Right kidney (tissue), 9 donors: ENCODE measurements at places on chromosomes 2 and 18.

DNA sequence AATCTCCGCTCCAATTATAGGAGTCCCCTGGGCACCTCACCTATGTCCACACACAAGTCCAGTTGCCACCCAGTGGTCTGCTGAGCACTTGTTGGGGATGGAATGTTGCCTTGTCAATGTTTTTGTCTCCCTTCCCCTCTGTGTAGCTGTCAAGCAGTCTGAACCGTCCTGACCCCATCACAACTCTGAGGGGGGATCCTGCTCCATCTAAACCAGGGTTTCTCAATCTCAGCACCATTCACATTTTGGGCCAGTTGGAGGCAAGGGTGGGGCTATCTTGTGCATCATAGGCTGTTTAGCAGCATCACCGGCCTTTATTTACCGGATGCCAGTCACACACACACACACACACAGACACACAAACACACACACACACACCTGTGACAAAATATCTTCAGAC lies 53.0 kb downstream of the CYP26B1 start:
- no peak for DNase-seq

- no peak for DNase-seq
These were observed 87.3 kb downstream of the ALK start for GRCh38 chr2:29834036-29834540.

DNA sequence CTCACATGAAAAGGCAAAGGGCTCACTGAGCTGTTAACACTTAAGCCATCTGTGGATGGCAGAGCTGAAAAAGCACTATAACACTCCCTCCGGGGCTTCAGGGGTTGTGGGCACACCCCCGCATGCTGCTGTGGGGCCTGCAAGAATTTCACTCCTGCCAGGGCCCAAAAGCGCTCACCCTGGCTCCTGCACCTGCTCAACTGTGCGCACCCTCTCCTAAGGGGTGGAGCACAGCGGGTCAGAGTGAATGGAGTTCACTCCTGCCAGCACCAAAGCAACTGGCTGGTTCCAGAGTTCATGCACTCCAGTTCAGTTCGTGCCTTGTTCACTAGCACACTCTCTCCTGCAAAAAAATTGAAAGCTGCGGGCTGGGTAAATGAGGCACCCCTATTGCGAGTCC lies 814.2 kb upstream of the SLC39A10 start:
- DNase-seq, result no peak

DNA sequence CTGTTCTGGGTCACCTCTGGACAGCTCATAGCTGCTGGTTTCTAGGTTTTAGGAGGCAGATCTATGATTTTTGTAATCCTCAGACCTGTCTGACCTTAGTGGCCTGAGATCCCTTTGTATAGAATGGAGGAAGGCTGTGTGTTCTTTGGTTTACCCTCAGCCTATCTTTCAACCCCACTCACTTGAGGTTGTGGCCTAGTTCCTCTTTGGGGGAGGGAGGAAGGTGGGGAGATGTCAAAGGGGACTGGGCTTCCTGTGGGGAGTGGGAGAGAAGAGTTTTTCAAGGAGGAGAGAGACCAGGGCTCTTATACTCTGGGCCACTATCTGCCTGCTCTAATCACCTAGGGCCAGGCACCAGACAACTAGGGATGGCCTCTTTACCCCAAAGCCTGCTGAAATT lies 28.5 kb downstream of the SEMA4F start:
- DNase-seq, result no peak

- peak; percentile 8 for DNase-seq
These were observed 58.1 kb downstream of the PAX3 start for GRCh38 chr2:222240676-222241049.

GRCh38 chr2:230537531-230537976 lies 121.6 kb downstream of the SP100 start:
- no peak for DNase-seq

DNA sequence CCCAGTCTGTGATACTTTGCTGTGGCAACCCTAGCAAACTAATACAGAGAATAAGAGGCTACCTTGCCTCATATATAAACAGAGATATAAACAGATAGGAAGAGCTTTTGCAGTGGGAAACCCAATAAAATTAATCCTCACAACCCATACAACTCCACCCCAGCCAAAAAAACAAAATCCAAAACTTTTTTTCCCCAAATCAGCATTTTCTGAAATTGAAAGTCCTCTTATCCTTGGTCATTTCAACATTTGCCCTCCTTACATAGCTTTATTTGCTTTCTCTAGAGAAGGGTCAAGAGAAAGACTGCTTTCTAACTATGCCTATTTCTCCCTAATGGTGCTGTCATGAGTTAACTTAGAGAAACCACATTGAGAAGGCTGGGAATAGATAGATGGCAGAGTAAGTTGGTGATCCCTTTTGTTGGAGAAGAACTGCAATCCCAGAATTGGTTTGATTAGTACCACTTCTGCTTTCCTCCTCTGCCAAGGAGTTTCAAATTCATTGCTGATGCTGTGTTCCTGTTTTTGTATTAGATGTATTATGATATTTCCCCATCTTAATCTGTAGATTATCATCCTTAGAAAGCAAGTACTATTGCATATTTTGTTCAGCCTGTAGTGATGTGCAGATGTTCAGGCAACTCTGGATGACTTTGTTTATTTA lies 76.5 kb upstream of the B3GNT2 start:
- no peak for DNase-seq

DNA sequence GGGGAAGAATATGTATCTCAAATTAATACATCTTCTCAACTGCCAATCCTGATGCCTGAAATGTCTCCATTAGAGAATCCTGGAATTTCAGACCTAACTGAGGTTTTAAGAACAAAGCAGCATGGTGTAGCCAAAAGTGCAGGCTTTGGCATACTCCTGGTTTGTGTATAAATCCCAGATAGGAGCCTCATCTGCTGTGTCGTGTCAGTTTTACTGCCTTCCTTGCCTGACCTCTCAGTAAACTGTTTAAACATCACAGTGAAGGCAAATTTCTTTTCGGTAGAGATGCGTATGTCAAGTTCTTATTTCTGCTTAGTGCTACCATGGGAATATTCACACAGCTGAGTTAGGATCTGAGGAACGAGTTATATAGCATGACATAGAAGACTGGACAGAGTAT lies 7.3 kb downstream of the SCG2 start:
- DNase-seq, result no peak

DNA sequence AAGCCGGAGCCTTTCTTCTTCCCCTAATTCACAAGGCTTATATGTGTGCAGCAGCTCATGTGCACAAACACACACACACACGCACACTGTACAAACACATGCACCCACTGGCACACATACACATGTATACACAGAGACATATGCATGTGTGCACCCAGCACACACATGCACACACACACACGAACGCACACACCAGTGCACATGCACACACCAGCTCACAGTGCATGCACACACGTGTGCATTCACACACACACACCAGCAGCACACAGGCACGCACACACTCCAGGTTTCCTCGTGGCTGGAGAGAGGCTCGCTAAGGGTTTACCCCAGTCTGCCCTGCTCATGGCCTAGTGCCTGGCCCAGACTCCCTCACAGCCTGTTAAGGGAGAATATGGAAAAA lies 234.0 kb downstream of the EIPR1 start:
- DNase-seq, result no peak

GRCh38 chr2:53202063-53202462 lies 565.5 kb upstream of the CHAC2 start:
- DNase-seq, result no peak

DNA sequence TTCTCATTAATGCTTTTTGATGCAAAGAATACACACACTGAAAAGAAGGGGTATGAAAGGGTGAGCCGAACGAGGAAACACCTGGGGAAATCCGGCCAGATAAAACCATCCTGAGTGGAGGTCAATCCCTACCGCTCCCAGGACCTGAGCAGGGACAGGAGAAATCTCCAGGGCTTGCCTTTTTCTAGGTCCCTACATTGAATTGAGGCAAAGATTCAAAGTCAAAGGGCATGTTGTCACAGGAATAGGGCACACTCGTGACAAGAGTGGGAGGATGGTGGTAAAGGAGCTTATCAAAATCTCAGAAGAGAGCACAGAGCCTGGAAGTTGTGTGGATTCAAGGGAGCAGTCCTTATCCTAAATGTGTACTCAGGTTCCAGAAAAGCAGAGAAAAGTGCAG lies 61.2 kb upstream of the ACKR3 start:
- DNase-seq, result no peak

- DNase-seq, result no peak
These were observed 116.7 kb upstream of the STK17B start for GRCh38 chr2:196288006-196288538.

DNA sequence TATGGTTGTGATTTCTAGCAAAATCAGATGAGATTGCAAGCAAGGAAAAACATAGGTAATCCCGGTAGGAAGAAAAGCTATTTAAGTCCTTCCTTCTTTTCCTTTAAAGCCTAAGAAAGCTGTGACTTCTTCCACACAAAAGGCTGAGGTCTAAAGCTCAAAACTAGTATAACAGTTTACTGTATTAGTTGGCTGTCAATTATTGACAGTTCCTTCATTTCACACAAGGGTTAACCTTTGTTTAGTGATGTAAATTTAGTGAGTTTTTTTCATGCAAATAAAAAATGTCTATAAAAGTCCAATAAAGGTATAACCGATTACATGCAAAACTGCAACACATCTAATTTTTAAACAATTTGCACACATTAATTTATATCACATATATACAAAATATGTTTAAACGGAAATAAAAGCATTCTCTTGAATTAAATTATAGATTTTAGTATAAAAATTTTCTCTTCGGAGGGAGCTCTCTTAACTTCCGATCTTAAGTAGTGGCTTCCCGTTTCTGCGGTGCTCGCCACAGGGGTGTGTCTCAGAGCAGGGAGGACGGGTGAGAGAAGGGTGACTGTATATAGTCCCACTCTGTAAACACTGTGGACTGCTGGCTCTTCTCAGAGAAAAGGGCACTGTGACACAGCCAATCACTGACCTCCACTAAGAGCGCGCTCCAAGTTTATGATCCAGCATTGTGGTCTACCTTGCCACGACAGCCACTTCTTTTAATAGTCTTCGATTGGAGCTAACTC lies 33.4 kb downstream of the TTR start:
- DNase-seq, result no peak

DNA sequence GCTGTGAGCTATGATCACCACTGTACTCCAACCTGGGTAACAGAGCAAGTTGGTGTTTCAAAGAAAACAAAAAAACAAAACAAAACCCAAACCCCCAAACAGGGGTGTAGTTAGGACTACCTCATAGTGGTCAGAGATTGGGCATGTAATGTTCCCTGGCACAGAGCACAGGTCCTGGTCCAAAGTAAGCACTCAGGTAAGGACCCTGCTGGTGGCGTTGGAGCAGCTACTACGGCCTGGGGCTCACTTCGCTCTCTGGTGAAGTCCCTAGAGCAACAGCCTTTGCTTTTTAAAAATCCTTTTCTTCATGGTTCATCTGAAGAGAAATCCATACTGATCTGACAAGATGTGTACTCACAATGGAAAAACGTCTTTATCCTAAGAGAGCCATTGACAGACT lies 130.4 kb downstream of the ZNF236 start:
- DNase-seq, result no peak

DNA sequence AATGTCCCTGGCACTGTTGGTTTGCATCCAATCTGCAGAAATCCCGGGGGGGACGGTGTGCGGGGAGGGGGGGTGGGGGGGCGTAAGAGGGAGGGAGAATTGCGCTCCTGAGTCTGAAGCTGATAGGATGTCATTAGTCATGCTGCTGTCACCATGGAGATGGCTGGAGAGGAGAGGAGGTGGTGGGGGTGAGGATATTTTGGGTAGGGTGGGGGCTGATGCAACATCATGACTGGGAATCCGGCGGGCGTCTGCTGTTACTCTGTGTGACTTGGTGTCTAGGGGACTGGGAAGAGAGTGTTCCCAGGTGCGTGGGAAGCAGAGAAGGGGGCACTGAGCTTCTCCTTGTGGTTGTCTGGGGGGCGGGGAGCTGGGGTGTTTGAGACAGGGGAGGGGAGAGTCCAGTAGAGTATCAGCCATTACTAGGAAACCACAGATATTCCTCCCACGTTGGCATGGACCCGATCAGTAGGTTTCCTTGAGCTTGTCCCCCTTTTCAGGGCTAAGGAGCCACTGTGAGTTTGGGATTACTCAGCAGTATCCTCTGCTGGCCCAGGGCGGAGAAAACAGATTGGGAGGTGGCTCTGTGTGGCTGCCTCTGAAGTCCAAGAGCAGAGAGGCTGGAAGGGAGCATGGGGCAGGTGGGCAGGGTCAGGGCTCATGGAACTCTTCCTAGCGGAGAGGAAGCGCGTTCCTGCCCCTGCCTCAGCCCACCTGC lies 18.9 kb downstream of the TET3 start:
- no peak for DNase-seq

DNA sequence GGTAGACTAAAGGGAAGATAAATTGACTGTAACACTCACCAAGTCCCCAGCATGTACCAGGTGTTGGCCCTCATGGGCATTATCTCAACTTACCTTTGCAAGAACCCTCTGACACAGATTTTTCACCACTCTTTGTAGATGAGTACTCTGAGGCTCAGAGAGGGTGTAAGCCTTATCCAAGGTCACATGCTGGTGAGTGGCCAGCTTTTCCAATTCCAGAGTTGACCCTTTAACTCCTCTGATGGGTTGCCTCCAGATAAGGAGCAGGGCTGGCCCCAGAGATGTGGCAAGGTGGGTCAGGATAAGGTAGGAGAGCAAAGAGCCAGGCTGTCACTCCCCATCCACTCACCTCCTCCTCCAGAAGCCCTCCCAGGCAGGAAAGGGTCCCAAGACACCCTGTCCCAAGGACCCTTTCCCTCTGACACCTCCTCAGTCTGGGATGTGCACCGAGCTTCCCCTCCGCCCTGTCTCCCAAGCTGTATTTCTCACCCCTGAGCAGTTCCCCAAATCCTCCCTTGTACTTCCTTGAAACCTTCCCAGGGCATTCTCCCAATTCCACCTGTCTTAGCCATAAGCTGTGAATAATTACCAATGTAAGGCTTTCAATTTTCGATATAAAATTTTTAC lies 165.9 kb downstream of the ZFP36L2 start:
- DNase-seq, result no peak

- peak; percentile 81 for DNase-seq
These were observed at the start of gene GBX2 for GRCh38 chr2:236168110-236169080. Gene GBX2, minus strand, starts transcription at chr2:236168386. Its CDS starts 415 bp downstream, at chr2:236167971.

- DNase-seq, result no peak
These were observed 75.5 kb upstream of the ODC1 start for GRCh38 chr2:10523406-10524189.

DNA sequence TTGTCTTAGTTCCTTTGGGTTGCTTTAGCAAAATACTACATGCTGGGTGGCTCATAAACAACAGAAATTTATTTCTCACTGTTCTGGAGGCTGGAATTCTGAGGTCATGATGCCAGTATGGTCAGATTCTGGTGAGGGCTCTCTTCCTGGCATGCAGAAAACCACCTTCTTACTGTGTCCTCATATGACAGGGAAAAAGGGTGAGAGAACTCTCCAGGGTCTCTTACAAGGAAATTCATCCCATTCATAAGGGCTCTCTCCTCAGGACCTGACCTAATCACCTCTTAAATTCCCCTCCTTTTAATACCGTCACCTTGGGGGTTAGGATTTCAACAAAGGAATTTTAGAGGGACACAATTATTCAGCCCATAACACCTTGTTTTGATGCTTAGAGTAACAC lies 243.1 kb upstream of the TNP1 start:
- no peak for DNase-seq

DNA sequence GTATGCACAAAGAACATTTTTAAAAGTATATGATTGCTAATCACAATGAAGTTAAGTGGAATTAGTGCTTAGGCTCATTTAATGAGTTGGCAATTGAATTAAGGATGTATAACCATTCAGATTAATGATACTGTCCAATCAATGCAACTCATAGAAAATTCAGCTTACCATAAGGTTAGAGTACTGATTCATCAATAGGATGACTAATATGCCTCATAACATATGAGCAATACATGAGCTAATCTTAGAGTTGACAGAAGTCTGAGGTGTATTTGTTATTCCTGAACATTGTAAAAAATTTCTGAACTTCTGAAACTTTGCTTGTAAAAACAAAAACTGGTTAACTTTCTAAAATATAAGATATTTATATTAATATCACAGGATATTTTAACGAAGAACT lies 118.3 kb upstream of the NETO1 start:
- DNase-seq, result no peak
